ENCODE measurements at places on chromosomes 7 and 10. TPM values are rescaled to one million over a fixed set of nuclear protein-coding genes. Genes with fewer than 3 reads are reported as not detected.

GRCh38 chr7:116249969-116250553 lies 39.7 kb downstream of the TES start:
- H3K4me1 ChIP-seq = no peaks in the 10 kb centered on the region
- DNase-seq = no peak
- H3K27me3 ChIP-seq = no peaks in the 10 kb centered on the region
- no peak overlapping the region for H3K4me3 ChIP-seq
- peaks cover 26% of the 10 kb centered on the region for H3K36me3 ChIP-seq

DNA sequence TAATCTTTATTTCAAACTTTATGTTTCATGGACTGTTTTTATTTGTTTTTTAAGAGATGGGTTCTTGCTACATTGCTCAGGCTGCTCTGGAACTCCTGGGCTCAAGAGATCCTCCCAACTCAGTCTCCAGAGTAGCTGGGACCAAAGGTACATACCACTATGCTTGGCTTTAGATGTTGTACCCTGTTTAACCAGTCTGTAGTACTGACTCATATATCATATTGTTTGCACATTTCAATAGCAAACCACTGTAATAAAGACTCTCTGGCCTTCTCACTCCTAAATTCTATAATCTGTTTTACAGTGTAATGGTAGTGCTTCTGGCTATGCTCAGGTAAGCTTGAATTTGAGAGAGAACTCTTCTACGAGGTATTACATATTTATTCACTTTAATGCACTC lies 413.6 kb upstream of the PCDH15 start:
- H3K4me1 ChIP-seq = no peaks in the 10 kb centered on the region
- H3K4me3 ChIP-seq = no peak overlapping the region
- H3K27ac ChIP-seq = no peak overlapping the region
- no peaks in the 10 kb centered on the region for H3K27me3 ChIP-seq
- DNase-seq = no peak

GRCh38 chr10:99660662-99661376 lies 1.5 kb downstream of the ENTPD7 start:
- no peaks in the 10 kb centered on the region for H3K36me3 ChIP-seq
- no peaks in the 10 kb centered on the region for H3K27me3 ChIP-seq
- no peak overlapping the region for H3K4me3 ChIP-seq
- H3K4me1 ChIP-seq = no peaks in the 10 kb centered on the region
- H3K27ac ChIP-seq = no peak overlapping the region

Gene CYP3A4
- not detected for polyA plus RNA-seq

Gene SEMA4G
- 0.52 TPM for polyA plus RNA-seq

Gene GSTO1
- 141 TPM for polyA plus RNA-seq
